Diencephalon (tissue), 1 donor: ENCODE measurements at places on chromosomes 1 and 21. TPM values are rescaled to one million over a fixed set of nuclear protein-coding genes. Genes with fewer than 3 reads are reported as not detected.

The LCE3A gene
- not detected for total RNA-seq

The ADCY10 gene
- total RNA-seq, result 0.69 TPM

The DIO1 gene
- total RNA-seq, result not detected

The NTRK1 gene
- 6.2 TPM for total RNA-seq

The RNF186 gene
- not detected for total RNA-seq

The CFHR3 gene
- total RNA-seq, result not detected

The RGS8 gene
- total RNA-seq, result 135 TPM

The MEAF6 gene
- 138 TPM for total RNA-seq

The CCDC190 gene
- 1.2 TPM for total RNA-seq

The SH2D1B gene
- total RNA-seq, result not detected
